Motor neuron (in vitro differentiated cells): ENCODE measurements at places on chromosomes 16 and 17.
A peak's percentile ranks its signal among the peaks of the same experiment; 100 is the strongest.

GRCh38 chr16:14131774-14132695 is 60.9 kb downstream of the MRTFB start:
- no peak for ATAC-seq

DNA sequence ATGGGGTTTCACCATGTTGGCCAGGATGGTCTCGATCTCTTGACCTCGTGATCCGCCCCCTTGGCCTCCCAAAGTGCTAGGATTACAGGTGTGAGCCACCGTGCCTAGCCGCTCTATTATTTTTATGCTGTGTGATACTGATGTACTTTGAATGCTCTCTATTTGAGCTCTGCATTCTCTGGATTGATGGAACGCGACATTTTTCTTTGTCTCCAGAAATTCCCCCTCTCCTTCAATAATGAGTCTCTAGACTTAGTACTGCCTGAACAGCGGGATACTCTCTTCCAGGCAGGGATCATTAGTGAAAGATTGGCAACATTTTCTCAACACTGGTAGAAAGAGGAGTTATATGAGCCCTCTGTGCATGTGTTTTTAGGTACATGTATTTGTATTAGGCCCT is 93.3 kb upstream of the CLEC3A start:
- no peak for ATAC-seq

- ATAC-seq, result no peak
Measured at GRCh38 chr17:62119373-62119772, 54.3 kb upstream of the MED13 start.

- peak; percentile 73 for ATAC-seq
Measured at GRCh38 chr16:8850279-8850885, 18.4 kb downstream of the CARHSP1 start.

GRCh38 chr16:845351-845745 is 44.8 kb upstream of the GNG13 start:
- no peak for ATAC-seq
